Motor neuron (in vitro differentiated cells): ENCODE measurements at places on chromosomes 5 and 9. TPM values are rescaled to one million over a fixed set of nuclear protein-coding genes. Genes with fewer than 3 reads are reported as not detected.

DNA sequence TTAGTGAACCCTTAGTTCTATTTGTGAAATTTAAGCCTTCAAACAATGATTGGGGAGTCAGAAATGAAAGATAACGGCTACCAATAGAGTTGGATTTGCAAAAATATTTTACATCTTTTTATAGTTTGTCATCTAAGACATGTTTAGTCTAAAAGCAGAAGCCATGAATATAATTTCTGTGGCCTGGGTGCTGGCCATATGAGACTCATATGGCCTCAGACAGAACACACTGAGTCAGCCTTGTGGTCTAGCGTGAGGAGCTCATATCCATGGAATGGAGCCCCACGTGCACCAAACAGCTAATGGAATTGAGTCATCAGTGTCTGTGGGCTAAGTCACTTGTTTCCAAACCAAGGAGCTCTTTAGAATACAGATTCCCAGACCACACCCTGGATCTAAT is 240.7 kb upstream of the NREP start:
- ATAC-seq, result no peak

GRCh38 chr5:41517909-41518308 is 7.5 kb upstream of the PLCXD3 start:
- ATAC-seq, result no peak

DNA sequence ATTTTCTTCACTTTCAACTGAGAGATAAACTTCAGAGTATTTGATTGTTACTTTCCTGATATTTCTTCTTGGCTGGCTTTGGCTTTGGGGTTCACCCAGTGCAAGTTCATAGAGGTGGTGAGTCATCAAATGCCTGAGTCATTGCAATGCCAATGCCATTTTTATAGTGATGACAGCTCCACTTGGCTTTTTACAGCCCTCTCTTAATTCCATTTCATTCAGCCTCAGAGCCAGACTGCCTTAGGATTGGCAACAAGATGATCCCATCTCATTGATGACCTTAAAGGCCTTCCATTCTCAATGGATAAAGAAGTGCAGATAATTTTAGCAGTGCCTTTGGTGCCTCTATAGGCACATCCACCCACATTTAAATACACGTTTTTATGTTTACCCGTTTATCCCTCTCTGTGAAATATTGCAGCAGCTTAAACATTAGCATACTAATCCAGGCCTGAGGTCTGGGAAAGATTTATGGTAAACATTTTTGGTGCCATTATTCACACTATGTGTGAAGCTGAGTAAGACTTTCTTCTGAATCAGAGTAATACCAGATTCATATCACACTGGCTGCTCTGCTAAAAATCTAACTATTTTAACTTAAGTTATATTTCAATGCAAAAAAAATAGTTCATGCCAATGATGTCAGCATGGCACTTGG is 88.9 kb upstream of the TYRP1 start:
- peak; percentile 91 for ATAC-seq

The KIF27 gene
- 4.8 and 8.1 TPM in 2 replicates for total RNA-seq

The BARHL1 gene
- 0.16 TPM in 1 of 2 replicates, not detected in the other for total RNA-seq

DNA sequence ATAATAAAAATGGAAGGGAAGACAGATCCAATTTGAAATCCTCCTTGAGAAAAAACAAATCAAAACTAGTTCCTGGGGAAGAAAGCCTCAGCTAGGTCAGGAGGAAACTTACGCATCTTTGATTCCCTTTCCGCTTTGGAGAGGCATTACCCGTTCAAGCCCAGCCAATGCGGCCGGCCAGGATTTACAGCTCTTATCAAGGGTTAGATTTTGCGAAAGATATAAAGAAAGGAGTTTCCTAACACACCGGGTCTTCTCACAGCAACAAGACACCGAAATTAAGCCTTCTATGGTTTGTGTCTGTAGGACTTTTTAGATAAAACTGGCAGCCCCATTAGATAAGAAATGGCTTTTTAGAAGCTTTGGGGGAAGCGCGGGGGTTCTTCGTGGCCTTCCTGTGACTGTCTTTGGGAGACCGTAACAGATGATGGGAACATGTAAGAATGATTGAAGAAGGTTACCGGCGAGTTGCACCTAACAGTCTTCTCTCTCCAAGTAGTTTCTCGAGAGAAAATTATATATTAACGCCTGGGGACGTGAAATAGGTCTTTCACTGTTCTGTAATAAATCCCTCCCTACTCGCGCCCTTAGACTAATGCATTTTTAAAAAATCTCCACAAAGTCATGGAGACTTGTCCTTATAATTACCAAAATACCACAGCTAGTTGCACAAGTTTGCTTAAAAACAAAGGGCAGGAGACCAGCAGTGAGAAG is 1.3 kb upstream of the ISL1 start:
- ATAC-seq, result no peak

GRCh38 chr9:14303521-14303920 is 10.4 kb downstream of the NFIB start:
- no peak for ATAC-seq

The CDC25C gene
- total RNA-seq, result 6.5 and 6.6 TPM in 2 replicates

DNA sequence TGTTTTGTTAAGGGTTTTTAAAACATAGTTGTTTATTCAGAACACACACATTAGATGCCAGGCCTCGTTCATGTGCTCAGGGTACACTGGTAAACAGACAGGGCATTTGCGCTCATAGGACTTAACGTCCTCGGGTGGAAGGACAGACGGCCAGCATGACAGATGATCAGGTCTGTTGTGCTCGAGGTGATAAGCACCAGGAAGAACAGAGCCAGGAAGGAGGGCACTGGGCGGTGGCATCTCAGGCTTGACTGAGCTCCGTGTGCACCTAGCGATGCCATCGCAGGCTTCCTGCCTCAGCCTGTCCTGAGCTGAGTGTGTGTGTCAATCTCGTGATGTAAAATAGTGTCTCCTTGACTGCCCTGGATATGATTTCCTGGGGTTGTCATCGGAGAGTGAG is 96.5 kb downstream of the EHMT1 start:
- ATAC-seq, result no peak

The TYRP1 gene
- total RNA-seq, result 0.46 TPM in 1 of 2 replicates, not detected in the other
